ENCODE measurements at places on chromosomes 13 and 19. TPM values are rescaled to one million over a fixed set of nuclear protein-coding genes. Genes with fewer than 3 reads are reported as not detected.

DNA sequence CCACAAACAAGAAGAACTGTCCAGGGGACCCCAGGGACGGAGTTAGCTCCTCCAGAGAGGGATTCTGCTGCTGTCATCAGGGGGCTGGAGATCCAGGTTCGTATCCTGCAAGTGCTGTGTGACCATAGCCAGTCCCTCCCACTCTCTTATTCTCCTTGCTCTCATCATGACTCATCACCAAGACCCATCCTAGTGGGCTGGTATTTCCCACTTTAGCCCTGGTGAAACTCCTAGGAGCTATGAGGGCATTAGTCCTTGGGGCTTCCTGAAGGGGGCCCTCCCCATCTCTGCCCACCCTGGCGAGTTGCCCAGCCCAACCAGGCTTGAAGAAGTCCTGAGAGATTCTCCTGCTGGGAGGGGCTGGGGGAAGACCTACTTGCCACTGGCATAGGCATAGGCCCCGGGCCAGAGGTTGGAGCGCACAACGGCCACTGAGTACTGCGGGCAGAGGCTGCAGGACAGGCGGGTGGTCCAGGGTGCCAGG, 7.5 kb upstream of the DMWD start:
- no peak for DNase-seq

Gene CYP2F1
- not detected for total RNA-seq

DNA sequence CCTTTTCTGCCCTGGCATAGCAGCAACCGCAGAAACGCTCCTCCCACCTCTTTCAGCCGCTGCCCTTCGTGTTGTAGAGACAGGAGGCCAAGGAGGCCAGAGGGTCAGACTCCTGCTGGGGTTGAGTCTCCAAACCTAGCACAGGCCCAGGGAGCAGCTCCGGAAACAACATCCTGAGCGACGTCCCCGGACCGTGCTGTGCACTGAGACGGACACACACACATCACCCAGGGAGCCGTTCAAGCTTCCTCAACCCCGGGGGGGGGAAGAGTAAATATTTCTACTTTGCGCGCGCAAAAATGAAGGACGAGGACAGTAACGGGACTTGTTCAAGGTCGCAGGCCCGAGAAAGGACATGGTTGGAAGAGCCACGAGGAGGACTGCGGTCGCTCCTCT, 657 bp downstream of the ZNF550 start:
- no peak for DNase-seq

DNA sequence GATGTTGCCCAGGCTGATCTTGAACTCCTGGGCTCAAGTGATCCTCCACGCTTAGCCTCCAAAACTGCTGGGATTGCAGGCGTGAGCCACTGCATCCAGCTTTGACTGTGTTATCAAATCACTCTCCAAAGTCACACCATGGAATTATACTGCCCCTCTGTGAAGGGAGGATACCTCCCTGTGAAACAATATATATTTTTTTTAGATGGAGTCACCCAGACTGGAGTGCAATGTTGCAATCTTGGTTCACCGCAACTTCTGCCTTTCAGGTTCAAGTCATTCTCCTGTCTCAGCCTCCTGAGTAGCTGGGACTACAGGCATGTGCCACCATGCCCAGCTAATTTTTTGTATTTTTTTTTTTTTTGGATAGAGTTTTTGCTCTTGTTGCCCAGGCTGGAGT, 7.7 kb downstream of the TYK2 start:
- no peak for DNase-seq

Gene RFPL4A
- not detected for total RNA-seq

DNA sequence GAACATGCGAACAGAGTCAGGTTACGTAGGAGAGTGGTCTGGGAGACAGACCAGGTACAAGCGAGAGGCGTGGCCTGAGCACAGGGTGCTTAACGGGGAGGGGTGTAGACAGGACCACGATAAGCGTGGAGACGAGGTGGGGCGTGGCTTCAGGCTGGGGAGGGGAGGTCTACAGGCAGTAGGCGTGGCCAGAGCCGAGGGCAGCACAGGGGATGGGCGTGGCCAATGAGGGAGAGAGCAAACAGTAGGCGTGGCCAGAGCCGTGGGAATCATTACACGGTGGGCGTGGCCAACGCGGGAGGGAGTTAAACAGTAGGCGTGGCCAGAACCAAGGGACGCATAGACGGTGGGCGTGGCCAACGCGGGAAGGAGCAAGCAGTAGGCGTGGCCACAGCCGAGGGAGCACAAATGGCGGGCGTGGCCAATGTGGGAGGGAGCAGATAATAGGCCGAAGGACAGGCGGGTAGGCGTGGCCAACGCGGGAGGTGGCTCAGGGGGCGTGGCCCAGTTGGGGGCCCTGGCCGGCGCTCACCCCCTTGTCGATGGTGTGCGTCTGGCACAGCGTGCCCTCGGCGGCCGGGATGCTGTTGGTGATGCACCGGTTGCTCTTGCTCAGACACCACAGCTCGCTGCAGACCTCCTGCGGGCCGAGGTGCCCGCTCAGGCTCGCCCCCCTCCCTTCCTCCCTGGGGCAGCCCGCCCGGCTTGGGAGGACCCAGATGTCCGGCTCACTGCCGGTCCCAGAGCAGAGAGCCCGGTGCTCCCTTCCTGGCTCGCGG, 15.2 kb upstream of the MYO1F start:
- DNase-seq = no peak

- DNase-seq = no peak
These were observed 117.7 kb upstream of the CACNA1A start for GRCh38 chr19:13623716-13624710.

DNA sequence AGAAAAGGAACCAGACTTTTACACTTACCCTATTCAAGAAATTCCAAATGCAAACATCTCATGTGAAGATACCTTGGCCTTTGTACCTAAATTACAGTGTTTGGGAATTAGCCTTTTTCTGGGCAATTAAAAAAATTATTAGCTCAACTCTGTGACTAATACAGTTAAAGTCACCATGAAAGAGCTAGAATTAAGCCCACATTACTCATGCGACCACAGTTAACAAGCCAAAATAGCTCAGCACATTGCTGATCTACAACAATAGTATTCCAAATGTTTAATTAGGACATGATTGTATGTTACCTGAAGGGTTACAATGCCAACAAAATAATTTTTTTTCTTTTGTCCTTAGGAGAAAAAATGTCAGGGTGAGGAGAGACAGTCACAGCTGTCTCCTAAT, 263.6 kb upstream of the GPC6 start:
- peak; percentile 9 for DNase-seq

Gene ZNF586
- 6.7 TPM for total RNA-seq

DNA sequence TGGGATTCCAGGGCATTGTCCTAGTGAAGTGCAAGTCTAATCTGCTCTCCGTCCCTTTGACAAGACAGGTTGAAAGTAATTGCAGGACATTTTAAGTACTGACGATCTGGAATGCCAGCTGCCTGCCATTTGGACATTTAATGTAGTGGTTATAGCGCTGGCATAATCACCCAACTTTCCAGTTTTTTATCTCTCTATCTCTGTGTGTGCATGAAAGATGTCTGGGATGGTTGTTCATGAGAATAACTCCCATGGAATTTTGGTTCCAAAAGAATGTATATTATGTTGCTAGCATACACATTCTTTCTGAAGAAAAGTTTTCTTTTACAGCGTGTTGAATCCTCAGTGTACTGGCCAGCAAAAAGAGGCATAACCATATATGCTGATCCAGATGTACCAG, 53.6 kb downstream of the TDRD12 start:
- DNase-seq = no peak

Gene ONECUT3
- total RNA-seq = not detected

- no peak for DNase-seq
These were observed 540.4 kb downstream of the DIAPH3 start for GRCh38 chr13:59623206-59623915.

- no peak for DNase-seq
These were observed 80.7 kb upstream of the STK24 start for GRCh38 chr13:98657506-98658085.
